ENCODE measurements at places on chromosomes 5 and 9.

DNA sequence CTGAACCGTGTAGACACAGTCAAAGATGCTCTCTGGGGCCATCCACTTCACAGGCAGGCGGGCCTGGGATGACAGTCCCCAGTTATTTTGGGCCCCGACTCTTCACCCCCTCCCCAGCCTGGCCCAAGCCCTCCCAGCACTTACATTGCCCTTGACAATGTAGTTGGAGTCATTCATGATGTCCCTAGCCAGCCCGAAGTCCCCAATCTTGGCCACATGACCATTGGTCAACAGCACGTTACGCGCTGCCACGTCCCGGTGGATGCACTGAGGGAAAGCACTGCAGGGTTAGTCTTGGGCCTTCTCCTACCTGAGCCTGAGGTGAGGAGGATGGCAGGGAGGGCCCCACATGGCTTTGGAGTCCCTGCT is 30.3 kb downstream of the CSF1R start:
- no peak for DNase-seq

- no peak for DNase-seq
Measured at GRCh38 chr5:33854733-33855151, 37.0 kb downstream of the ADAMTS12 start.

GRCh38 chr5:176524987-176525386 is 12.2 kb downstream of the RNF44 start:
- no peak for DNase-seq

- no peak for DNase-seq
Measured at GRCh38 chr5:122773619-122774018, 1.3 kb upstream of the SNX2 start.

GRCh38 chr5:119022017-119022745 is 33.8 kb upstream of the DTWD2 start:
- DNase-seq = no peak

GRCh38 chr5:98096155-98096554 is 677.3 kb upstream of the RGMB start:
- DNase-seq = no peak

- no peak for DNase-seq
Measured at GRCh38 chr9:75090579-75090978, 2.3 kb downstream of the OSTF1 start.

DNA sequence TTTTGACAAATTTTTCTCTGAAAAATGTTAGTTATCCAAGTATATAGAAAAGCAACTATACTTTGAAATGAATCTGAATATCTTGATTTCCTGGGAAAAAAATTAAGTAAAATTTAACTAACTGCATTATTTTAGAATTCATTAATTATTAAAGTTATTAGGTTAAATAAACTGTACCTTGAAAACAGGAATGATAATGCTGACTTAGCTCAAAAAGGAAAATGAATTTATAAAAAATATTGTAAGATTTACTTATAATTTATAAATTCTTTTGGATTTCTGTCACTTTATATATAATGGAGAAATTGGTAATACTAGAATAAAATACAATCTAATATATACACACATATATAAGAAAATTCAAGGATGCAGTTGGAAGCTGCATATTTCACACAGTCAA is 36.1 kb upstream of the ACOT12 start:
- no peak for DNase-seq

DNA sequence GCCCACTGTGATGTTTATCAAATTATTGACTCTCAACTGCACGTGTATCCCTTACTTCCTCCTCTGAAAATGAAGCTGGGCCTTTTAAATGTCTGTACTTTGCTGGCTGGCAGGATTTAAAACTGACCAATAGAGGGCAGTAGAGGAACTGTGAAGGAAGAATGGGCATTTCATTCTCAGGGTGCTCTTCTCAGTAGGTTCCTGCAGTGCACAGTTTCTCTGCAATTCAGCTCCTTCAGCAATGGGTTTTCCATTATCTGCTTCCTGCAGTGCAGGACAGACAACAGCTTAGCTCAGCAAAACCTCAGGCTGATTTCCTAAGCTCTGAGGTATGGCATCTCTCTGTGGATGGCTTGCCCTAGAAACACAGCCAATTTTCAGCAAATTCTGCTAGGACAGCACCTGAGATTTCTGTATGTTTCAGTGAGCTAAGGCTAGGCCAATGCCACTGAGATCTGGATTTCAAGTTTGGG is 298.4 kb upstream of the PRDM9 start:
- no peak for DNase-seq

DNA sequence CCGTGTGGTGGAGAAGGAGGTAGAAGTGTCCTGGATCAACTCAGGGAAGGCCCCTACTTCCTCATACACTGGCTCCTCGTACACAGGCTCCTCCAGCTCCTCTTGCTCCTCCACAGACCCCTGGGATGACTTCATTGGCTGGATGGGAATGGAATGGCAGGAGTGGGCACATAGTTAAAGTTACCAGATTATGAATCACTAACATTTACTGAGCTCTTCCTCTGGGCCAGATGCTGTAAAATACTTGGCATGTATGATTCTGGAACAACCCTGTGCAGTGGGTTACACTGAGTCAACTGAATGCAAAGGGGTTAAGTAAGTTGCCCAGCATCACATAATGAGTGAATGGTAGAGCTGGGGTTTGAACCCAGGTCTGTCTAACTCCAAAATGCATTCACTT is 3.1 kb upstream of the FCHSD1 start:
- DNase-seq = no peak

GRCh38 chr5:87020099-87020934 is 247.4 kb upstream of the RASA1 start:
- no peak for DNase-seq

DNA sequence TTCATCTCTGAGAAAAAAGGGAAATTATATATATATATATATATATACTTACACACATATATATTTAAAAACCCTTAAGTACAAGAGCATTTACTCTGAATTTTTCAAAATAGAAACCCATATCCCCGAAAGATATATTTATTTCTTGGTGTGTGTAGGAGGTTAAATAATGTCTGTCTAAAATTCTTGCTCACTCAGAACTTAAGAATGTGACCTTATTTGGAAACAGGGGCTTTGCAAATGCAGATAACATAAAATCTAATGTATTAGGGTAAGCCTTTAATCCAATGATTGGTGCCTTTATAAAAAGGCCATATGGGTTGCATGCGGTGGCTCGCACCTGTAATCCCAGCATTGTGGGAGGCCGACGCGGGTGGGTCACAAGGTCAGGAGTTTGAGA is 517.3 kb upstream of the TLE4 start:
- no peak for DNase-seq

All from activated CD4-positive, alpha-beta T cell treated with anti-CD3 and anti-CD28 coated beads, Interleukin-2, amount 50 U/mL, for 4 hours (primary cell).